ENCODE measurements at places on chromosomes 12 and 14. TPM values are rescaled to one million over a fixed set of nuclear protein-coding genes. Genes with fewer than 3 reads are reported as not detected.

DNA sequence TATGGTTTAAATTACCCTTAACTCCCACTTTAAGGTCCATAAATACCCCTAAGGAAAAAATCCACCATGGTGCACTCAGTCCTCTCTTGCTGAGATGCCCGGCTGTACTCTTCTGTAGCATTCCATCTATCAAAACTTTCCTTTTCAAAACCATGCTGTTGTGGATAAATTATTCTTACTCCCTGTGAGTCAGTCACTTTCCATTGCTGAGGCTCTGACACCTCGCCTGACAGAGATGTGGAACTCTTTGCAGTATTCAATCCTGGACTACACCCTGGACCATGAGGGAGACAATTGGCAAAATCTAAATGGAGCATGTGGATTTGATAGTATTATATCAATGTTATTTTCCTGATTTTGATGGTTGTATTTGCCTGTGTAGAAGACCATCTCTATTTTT is 49.1 kb downstream of the AVPR1A start:
- no peaks in the 10 kb centered on the region for H3K27me3 ChIP-seq
- H3K36me3 ChIP-seq: no peaks in the 10 kb centered on the region
- H3K4me3 ChIP-seq: no peak overlapping the region
- H3K4me1 ChIP-seq: no peaks in the 10 kb centered on the region

DNA sequence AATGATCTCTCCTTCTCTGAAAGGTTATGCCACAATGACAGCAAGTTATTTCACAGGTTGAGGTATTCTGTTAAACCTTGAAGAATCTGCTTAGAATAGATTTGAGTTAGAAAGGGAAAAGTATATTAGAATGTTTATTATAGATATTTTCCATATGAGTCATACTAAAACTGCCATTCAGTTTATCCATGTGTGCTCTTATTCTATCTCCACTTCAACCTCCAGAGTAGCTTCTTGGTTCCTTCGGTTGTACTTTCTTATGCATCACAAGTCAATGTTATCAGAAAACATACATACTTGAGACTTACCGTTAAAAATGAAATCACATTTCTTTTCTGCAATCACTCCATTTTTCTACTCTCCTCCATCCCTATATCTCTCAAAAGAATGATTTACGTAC is 197.7 kb downstream of the BCAT1 start:
- H3K4me3 ChIP-seq: no peak overlapping the region
- H3K4me1 ChIP-seq: peaks cover 9% of the 10 kb centered on the region
- no peak overlapping the region for H3K27ac ChIP-seq
- no peaks in the 10 kb centered on the region for H3K27me3 ChIP-seq
- H3K36me3 ChIP-seq: no peaks in the 10 kb centered on the region
- DNase-seq: no peak

GRCh38 chr12:115000038-115000437 is 316.1 kb upstream of the TBX3 start:
- H3K27ac ChIP-seq: no peak overlapping the region
- DNase-seq: no peak
- H3K27me3 ChIP-seq: no peaks in the 10 kb centered on the region
- H3K4me3 ChIP-seq: no peak overlapping the region

GRCh38 chr12:120394483-120395367 is 25.8 kb upstream of the MSI1 start:
- no peak overlapping the region for H3K4me3 ChIP-seq
- H3K27ac ChIP-seq: no peak overlapping the region
- no peaks in the 10 kb centered on the region for H3K36me3 ChIP-seq
- H3K27me3 ChIP-seq: peaks cover 21% of the 10 kb centered on the region

GRCh38 chr14:26963711-26964110 is 365.9 kb upstream of the NOVA1 start:
- H3K27ac ChIP-seq: no peak overlapping the region
- H3K36me3 ChIP-seq: no peaks in the 10 kb centered on the region
- no peak overlapping the region for H3K4me3 ChIP-seq
- H3K4me1 ChIP-seq: no peaks in the 10 kb centered on the region
- DNase-seq: no peak

DNA sequence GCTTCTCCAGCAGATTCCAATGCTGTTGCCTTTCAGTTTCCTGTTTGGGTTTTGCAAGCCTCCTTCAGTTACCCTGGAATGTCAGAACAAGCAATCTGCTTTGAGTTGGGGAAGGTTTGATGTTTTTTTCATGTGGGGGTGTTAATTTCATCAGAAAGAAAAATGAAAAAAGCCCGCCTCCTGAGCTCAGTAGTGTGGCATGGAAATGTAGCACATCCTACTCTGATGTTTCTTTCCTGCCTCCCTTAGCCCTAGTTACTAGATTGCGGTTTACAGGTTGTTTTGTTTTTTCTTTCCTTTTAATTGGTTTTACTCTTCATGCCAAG is 22.6 kb downstream of the IFNG-AS1 start:
- H3K36me3 ChIP-seq: no peaks in the 10 kb centered on the region
- H3K4me1 ChIP-seq: no peaks in the 10 kb centered on the region
- H3K27ac ChIP-seq: no peak overlapping the region
- no peaks in the 10 kb centered on the region for H3K27me3 ChIP-seq
- H3K4me3 ChIP-seq: no peak overlapping the region

DNA sequence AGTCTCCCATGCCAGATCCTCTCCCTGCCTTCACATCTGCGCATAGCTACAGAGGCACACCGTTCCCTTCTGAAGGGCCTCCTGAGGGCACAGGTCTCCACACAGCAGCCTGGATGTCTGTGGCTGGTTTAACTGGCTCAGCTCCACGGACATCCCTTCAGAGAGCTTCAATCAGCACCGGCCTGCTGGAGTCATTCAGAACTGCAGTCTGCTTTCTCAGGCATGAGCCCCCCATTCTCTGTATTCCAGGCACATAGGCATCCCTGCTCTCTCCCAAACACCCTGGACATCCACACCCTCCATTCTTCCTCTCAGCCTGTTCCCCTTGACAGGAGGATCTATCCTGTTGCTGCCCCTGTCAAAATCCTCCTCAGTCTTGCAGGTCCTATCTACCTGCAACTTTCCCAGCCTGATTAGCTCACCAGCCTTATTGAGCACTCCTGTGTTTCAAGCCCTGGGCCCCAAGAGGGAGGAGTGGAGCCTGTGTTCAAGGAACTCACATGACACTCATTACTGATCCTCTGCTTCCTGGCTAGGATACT is 2.9 kb upstream of the DHRS2 start:
- peaks cover 4% of the 10 kb centered on the region for H3K4me1 ChIP-seq
- no peak overlapping the region for H3K27ac ChIP-seq
- H3K36me3 ChIP-seq: no peaks in the 10 kb centered on the region
- peaks cover 2% of the 10 kb centered on the region for H3K27me3 ChIP-seq
- no peak overlapping the region for H3K4me3 ChIP-seq
- DNase-seq: no peak

GRCh38 chr14:36939265-36939664 is 233.1 kb downstream of the SLC25A21 start:
- no peak overlapping the region for H3K4me3 ChIP-seq
- no peaks in the 10 kb centered on the region for H3K27me3 ChIP-seq
- no peak for DNase-seq
- H3K4me1 ChIP-seq: no peaks in the 10 kb centered on the region
- no peaks in the 10 kb centered on the region for H3K36me3 ChIP-seq
- no peak overlapping the region for H3K27ac ChIP-seq

GRCh38 chr12:59403259-59403932 is 192.4 kb upstream of the SLC16A7 start:
- no peaks in the 10 kb centered on the region for H3K36me3 ChIP-seq
- H3K27me3 ChIP-seq: no peaks in the 10 kb centered on the region
- peaks cover 3% of the 10 kb centered on the region for H3K4me1 ChIP-seq
- no peak overlapping the region for H3K27ac ChIP-seq
- DNase-seq: peak; percentile 59
- no peak overlapping the region for H3K4me3 ChIP-seq

DNA sequence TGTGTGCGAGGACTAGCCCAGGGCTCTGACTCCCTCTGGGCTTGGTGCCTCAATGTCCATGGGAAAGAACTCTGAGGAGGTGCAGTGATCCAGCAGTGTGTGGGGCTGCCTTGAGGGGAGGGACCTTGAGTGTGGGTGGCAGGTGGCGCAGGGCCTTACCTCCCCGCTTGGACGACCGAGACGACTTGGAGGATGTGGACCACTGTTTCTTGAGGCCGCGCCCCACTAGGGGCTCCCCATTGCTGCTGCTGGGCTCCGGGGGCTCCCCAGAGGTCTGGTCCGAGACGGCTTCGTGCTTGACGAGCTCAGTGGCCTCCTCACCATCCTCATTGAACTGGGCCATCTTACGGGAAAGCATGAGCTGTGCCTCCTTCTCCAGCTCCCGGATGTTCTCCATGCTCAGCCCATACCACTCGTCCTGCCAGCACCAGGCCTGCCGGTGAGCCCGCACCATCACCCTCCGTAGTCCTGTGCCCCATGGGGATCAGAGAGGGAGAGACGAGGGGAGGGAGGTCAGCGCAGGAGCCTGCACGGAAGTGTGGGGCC is 24.7 kb downstream of the ARL6IP4 start:
- H3K36me3 ChIP-seq: no peaks in the 10 kb centered on the region
- H3K4me1 ChIP-seq: no peaks in the 10 kb centered on the region
- DNase-seq: no peak

GRCh38 chr12:51661836-51662235 is 70.8 kb downstream of the SCN8A start:
- no peaks in the 10 kb centered on the region for H3K4me1 ChIP-seq
- DNase-seq: no peak
- no peaks in the 10 kb centered on the region for H3K36me3 ChIP-seq
- no peak overlapping the region for H3K27ac ChIP-seq

- H3K27me3 ChIP-seq: peaks cover 15% of the 10 kb centered on the region
- H3K4me3 ChIP-seq: no peak overlapping the region
- no peaks in the 10 kb centered on the region for H3K36me3 ChIP-seq
Measured at GRCh38 chr14:99619835-99620834, 16.1 kb upstream of the CCDC85C start.

- H3K27ac ChIP-seq: no peak overlapping the region
- H3K36me3 ChIP-seq: no peaks in the 10 kb centered on the region
- no peak overlapping the region for H3K4me3 ChIP-seq
- H3K27me3 ChIP-seq: no peaks in the 10 kb centered on the region
Measured at GRCh38 chr12:128827724-128828123, 4.0 kb upstream of the SLC15A4 start.

- no peak for DNase-seq
- no peaks in the 10 kb centered on the region for H3K4me1 ChIP-seq
- H3K27ac ChIP-seq: no peak overlapping the region
- no peak overlapping the region for H3K4me3 ChIP-seq
- no peaks in the 10 kb centered on the region for H3K27me3 ChIP-seq
Measured at GRCh38 chr14:74525361-74525851, 31.8 kb downstream of the ISCA2 start.

GRCh38 chr12:86257134-86257533 is 943 bp upstream of the MGAT4C start:
- no peaks in the 10 kb centered on the region for H3K4me1 ChIP-seq
- H3K4me3 ChIP-seq: no peak overlapping the region
- H3K27ac ChIP-seq: no peak overlapping the region
- no peak for DNase-seq

DNA sequence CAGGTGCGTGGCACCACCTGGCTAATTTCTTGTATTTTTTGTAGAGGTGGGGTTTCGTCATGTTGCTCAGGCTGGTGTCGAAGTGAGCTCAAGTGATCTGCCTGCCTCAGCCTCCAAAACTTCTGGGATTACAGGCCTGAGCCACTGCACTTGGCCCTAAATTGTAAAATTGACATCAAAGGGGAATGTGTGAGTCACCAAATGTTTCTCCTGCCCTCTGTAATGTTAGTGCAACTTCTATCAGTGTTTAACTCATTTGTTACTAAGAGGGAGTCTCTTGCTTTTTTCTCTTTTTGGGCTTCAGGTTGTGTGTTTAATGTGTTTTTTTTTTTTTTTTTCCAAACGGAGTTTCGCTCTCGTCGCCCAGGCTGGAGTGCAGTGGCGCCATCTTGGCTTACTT is 2.3 kb downstream of the TULP3 start:
- peaks cover 12% of the 10 kb centered on the region for H3K36me3 ChIP-seq
- H3K27me3 ChIP-seq: no peaks in the 10 kb centered on the region
- H3K27ac ChIP-seq: no peak overlapping the region
- H3K4me1 ChIP-seq: peaks cover 35% of the 10 kb centered on the region
- no peak for DNase-seq
- peak overlapping the region; percentile 28 for H3K4me3 ChIP-seq

DNA sequence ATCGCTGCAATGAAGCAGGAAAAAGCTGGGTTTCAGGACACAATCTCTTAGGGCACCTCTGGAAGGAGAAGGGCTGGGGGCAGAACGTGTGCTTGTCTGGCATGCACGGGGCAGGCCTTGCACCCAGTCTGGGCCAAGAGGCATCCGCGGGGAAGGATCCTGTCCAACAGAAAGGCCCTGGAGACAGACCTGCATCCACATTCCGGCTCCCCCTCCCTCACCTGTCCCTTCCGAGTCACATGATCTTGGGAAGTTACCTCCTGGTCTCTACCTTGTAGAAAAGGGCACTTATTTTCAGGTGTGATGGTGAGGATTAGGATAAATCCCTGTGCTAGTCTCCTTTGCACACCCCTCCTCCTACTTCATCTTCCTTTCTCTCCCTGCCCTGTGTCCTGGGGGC is 25.4 kb downstream of the CLMN start:
- DNase-seq: no peak
- peaks cover 8% of the 10 kb centered on the region for H3K27me3 ChIP-seq
- H3K4me1 ChIP-seq: peaks cover 4% of the 10 kb centered on the region
- H3K27ac ChIP-seq: no peak overlapping the region
- H3K36me3 ChIP-seq: no peaks in the 10 kb centered on the region

- peak; percentile 67 for DNase-seq
- H3K27ac ChIP-seq: peak within 1 kb of the TSS; percentile 80
- peaks cover 40% of the 10 kb centered on the region for H3K4me1 ChIP-seq
Measured at GRCh38 chr12:47773062-47773857, at the start of gene SLC48A1. SLC48A1 (plus strand) TSS chr12:47773238; CDS start chr12:47773305, 67 bp downstream.

GRCh38 chr14:55975281-55975910 is 142.8 kb upstream of the PELI2 start:
- no peak overlapping the region for H3K4me3 ChIP-seq
- no peaks in the 10 kb centered on the region for H3K36me3 ChIP-seq
- no peak for DNase-seq
- H3K27me3 ChIP-seq: no peaks in the 10 kb centered on the region
- no peak overlapping the region for H3K27ac ChIP-seq

- peaks cover 2% of the 10 kb centered on the region for H3K36me3 ChIP-seq
- H3K4me1 ChIP-seq: peaks cover 16% of the 10 kb centered on the region
- H3K4me3 ChIP-seq: no peak overlapping the region
- no peak for DNase-seq
- peaks cover 19% of the 10 kb centered on the region for H3K27me3 ChIP-seq
- H3K27ac ChIP-seq: no peak overlapping the region
Measured at GRCh38 chr14:54682578-54682977, 115.7 kb downstream of the SAMD4A start.

GRCh38 chr14:21382095-21382494 is 1.7 kb downstream of the SUPT16H start:
- peaks cover 33% of the 10 kb centered on the region for H3K36me3 ChIP-seq
- DNase-seq: no peak
- H3K27ac ChIP-seq: peak overlapping the region; percentile 99
- H3K27me3 ChIP-seq: no peaks in the 10 kb centered on the region
- peaks cover 55% of the 10 kb centered on the region for H3K4me1 ChIP-seq
- H3K4me3 ChIP-seq: peak overlapping the region; percentile 87

- no peak for DNase-seq
- H3K4me3 ChIP-seq: no peak overlapping the region
- H3K27ac ChIP-seq: no peak overlapping the region
- no peaks in the 10 kb centered on the region for H3K36me3 ChIP-seq
- no peaks in the 10 kb centered on the region for H3K27me3 ChIP-seq
Measured at GRCh38 chr12:125684968-125685790, 619.9 kb downstream of the AACS start.

The SCAF11 gene
- 134 TPM for total RNA-seq

The TMED8 gene
- 15.0 TPM for total RNA-seq

The KRT77 gene
- not detected for total RNA-seq

The MAP3K9 gene
- 4.8 TPM for total RNA-seq

The CCER1 gene
- total RNA-seq: not detected

The HSPA2 gene
- total RNA-seq: 2.4 TPM

The TAS2R50 gene
- total RNA-seq: 1.1 TPM

The CLEC9A gene
- not detected for total RNA-seq

Measured in activated CD4-positive, alpha-beta T cell treated with anti-CD3 and anti-CD28 coated beads, Interleukin-2, amount 10 ng/mL, durations not matched to agents 7 days and 5 days (primary cell).